PC-3 (cell line): ENCODE measurements at places on chromosomes 7 and 10. TPM values are rescaled to one million over a fixed set of nuclear protein-coding genes. Genes with fewer than 3 reads are reported as not detected.

DNA sequence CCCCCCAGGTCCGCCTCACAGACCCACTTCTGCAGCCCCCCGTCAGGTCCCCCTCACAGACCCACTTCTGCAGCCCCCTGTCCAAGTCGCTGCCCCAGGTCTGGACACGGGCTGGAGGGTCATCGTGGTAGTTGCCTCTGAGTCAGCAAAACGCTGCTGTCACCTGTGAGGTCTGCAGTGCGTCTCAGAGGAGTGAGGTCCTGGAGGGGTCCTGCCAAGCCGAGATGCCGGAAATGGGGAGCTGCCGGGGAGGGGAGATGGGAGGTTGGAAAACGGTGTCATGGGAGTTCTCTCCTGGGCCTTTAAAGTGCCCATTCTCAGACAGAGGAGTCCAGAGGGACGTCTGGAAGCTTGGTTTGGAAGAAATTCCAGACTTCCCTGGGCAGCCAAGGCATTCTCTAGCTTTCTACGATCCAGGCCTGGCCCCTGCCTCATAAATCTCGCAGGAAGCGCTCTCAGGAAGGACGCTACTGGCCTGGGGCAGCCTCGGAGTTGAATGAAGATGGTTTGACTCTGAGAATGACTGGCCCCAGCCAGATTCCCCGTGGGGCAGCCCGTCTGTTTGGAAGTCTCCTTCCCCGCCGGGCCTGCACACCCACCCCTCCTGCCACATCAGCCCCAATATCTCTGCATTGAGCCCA, 38.7 kb downstream of the CALML3 start:
- no peak for DNase-seq

DNA sequence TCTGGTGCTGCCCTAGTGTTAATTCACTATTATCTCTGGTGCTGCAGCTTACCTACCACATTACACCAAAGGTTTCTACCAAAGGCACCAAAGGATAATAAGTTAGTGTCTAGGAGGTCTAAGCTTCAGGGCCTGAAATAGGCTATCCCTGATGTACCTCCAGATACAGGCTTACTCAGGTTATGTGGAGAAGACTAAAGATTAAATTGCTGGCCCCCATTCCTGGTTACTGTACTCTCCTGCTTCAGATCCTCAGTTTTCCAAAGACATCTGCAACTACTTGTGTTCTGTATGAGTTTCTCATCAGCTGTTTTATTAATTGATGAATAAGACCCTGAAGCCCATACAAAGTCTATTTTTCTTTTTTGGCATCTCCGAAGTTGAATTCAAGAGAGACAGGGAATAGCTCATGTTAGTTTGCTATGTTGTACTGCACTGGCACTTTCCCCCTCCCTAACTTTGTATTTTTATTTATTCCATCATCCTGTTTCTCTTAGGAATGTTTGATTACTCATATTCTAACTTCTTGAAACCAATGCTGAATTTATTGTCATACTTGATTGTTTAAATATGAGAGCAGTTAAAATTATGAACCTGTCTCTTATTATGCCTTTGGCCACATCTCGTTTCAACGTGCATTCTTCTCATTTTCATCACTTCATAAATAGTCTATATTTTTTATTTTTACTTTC, 85.9 kb downstream of the PON1 start:
- no peak for DNase-seq

GRCh38 chr10:74189999-74190421, 39.0 kb downstream of the ADK start:
- DNase-seq, result peak; percentile 100

- peak; percentile 68 for DNase-seq
Measured at GRCh38 chr7:2870471-2870931, 26.4 kb upstream of the GNA12 start.

GRCh38 chr10:44715136-44715535, 196.0 kb upstream of the TMEM72 start:
- DNase-seq, result no peak

Gene PTF1A
- total RNA-seq, result not detected in 2 replicates

Gene SPDYE1
- total RNA-seq, result not detected in 2 replicates

Gene VDAC2
- total RNA-seq, result 463 and 542 TPM in 2 replicates
